NCI-H1092 treated with DMSO at 0.1 percent for 48 hours (cell line): ENCODE measurements at places on chromosomes 13 and 19.

GRCh38 chr13:25335856-25336255, 34.4 kb downstream of the NUP58 start:
- DNase-seq: no peak

- no peak for DNase-seq
Measured at GRCh38 chr19:33206261-33207039, 12.3 kb downstream of the LRP3 start.

DNA sequence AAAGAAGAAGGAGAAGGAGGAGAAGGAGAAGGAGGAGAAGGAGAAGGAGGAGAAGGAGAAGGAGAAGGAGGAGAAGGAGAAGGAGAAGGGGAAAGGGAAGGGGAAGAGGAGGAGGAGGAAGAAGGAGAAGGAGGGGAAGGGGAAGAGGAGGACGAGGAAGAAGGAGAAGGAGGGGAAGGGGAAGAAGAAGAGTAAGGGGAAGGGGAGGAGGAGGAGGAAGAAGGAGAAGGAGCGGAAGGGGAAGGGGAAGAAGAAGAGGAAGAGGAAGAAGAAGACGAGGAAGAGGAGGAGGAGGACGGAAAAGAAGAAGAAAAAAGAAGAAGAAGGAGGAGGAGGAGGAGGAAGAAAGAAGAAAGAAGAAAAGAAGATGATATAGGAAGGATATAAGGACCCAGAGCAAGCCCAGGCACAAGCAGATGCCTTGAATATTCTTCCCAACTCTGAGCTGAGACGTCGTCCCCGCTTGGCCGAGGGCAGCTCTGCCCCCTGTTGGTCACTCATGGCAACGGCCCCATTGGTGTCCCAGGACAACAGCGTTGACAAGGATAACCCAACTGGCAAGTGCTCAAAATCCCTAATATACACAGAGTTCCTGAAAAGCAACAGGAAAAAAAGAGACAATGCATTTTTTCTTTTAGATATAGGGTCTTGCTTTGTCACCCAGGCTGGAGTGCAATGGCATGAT, 30.6 kb upstream of the IGSF23 start:
- DNase-seq: no peak

GRCh38 chr19:36436531-36436930, 18.1 kb upstream of the ZFP82 start:
- DNase-seq: no peak

- DNase-seq: no peak
Measured at GRCh38 chr13:48531416-48532255, 1.2 kb downstream of the RCBTB2 start.

GRCh38 chr19:4284176-4284958, 5.3 kb downstream of the SHD start:
- DNase-seq: no peak

GRCh38 chr19:11881151-11881800, 6.3 kb upstream of the ZNF69 start:
- peak; percentile 61 for DNase-seq

- DNase-seq: no peak
Measured at GRCh38 chr13:33132644-33133440, 116.6 kb downstream of the KL start.

- DNase-seq: no peak
Measured at GRCh38 chr19:54105796-54106195, 3.1 kb downstream of the NDUFA3 start.

- no peak for DNase-seq
Measured at GRCh38 chr19:56896095-56896494, 55.6 kb upstream of the PEG3 start.

- DNase-seq: no peak
Measured at GRCh38 chr13:50887151-50887550, 22.4 kb upstream of the RNASEH2B start.

DNA sequence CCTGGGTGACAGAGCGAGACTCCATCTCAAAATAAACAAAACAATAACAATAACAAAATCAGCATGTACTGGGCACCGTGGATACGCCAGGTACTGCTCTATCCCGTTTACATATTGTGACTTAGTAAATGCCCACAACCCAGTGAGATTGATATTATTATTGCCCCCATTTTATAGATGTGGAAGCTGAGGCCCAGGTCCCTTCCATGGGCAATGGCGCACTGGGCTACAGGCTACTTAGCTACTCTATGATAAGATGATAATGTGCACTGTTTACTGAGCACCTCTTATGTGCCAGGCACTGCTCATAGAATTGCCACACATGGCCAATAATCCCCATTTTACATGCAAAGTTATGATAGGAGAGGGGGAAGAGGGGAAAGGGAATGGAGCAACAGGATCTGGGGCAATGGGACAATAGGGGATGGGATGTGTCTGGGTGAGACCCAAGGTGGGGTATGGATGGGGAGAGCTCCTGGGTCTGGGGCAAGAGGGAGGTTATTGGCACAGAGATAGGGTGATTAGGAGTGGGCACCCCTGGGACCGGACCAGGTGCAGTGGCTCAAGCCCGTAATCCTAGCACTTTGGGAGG, 5.4 kb downstream of the KCNN4 start:
- no peak for DNase-seq

GRCh38 chr19:13404236-13404635, 102.0 kb downstream of the CACNA1A start:
- DNase-seq: peak; percentile 6

- peak; percentile 13 for DNase-seq
Measured at GRCh38 chr13:36872621-36873020, 47.4 kb downstream of the SMAD9 start.

- DNase-seq: peak; percentile 57
Measured at GRCh38 chr19:15332311-15332996, at the start of gene BRD4. Gene BRD4 (minus strand): TSS chr19:15332539. CDS start chr19:15273099, 59,440 bp downstream.
